ENCODE measurements at places on chromosomes 3 and 15.
A peak's percentile ranks its signal among the peaks of the same experiment; 100 is the strongest.

- peak; percentile 74 for DNase-seq
Measured at GRCh38 chr3:177679568-177680471, 482.5 kb upstream of the TBL1XR1 start.

DNA sequence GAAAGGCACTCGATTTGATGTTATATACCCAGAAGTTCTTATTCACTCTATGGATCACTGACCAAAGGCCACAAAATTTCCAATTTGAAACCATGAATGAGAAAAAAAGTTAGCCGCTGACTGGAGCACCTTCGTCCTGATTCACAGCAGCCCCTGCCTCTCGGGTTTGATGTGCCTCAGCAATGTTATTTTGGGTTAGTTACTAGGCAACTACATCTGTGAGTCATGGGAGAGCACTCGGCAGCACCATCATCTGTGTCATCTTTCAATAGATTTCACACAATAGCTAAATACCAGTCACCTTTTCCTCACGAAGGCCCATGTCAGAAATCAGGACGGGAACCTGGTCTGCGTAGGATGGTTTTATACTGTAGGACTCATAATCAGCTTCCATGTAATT lies 269.2 kb downstream of the ZBBX start:
- DNase-seq: no peak

GRCh38 chr15:40379853-40380252 lies 2.7 kb upstream of the KNSTRN start:
- peak; percentile 98 for DNase-seq

GRCh38 chr3:150751781-150752263 lies 11.1 kb downstream of the SIAH2 start:
- no peak for DNase-seq

All from fibroblast of villous mesenchyme (primary cell).